ENCODE measurements at places on chromosomes 5 and 9.

GRCh38 chr5:159582756-159583541 is 252.7 kb upstream of the IL12B start:
- peak; percentile 71 for DNase-seq

DNA sequence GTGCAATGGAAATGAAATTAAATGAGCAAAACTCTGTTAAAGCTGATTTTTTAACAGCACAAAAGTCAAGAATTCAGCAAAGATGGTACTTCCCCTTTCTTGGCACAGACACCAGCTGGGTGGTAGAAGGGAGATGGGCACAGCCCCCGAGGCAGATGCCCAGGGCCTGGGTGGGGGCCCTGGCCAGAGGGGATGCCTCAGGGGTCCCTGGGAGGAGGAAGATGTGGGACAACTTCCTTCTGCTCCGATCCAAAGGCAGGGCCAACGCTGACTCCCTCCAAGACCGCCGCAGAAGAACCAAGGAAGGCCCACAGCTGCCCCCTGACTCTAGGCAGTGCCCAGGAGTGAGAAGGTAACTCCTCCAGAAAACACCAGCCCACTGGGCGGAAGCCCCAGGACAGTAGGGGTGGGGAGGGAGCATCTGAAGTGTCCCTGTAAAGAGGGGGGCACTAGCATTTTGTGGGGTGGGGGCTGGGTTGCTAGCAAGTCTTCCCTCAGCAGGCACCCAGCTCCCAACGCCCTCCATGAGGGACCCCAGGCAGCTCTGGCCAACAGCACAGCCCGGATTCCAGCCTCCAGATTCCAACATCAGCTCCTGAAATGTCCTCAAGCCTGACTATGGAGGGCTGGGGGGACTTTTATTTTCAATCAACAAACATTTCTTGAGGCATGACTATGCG is 4.9 kb downstream of the NACC2 start:
- no peak for DNase-seq

DNA sequence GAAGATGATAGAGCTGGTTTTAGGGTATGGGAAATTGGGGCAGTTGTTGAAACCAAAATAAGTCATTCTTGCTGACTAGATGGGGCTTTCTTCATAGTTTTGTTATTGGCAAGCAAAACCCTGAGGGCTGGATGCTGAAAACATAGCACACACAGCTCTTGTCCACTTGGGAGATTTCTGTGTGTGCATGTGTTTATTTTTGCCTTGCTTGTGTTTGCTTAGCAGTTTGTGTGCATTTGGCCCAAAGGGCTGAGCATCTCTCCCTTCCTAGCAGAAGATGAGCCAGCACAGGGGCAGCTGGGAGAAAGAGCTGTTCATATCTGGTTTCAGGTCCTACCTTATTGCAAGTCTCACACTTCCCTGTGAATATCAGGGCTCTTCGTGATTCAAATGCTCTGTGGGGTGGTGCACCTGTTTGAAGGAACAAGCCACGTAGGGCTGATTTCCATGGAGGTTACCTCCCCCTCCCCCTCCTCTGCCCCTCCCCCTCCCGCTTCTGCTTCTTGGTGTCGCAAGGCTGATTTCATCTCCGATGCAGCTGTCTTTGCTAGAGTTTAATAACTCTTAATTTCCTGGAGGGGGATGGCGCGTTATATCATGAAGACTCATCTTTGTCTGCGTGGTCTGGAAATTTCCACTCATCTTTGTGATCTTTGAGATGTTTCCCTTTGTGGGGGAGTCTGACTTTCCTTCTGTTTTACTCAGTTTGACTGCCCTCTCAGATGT is 296.5 kb downstream of the ARHGAP26 start:
- peak; percentile 52 for DNase-seq

DNA sequence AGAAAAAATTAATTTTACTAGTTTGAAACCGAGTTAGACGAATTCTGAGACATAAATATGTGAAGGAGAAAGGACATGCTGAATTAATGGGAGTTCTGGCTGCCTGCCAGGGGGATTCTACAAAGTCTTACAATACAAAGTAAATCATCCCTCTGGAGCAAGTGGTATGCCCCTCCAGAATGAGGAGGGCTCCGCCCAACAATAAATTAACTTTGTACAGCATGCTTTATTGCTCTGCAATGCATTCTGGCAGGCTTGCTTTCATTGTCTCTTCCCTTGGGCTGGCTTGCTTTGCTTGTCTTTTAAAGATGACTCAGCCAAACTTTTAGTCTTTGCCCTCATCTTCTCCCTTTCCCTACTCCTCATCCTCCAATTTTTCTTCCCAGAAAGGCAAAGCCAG is 11.7 kb upstream of the PCDHB1 start:
- no peak for DNase-seq

DNA sequence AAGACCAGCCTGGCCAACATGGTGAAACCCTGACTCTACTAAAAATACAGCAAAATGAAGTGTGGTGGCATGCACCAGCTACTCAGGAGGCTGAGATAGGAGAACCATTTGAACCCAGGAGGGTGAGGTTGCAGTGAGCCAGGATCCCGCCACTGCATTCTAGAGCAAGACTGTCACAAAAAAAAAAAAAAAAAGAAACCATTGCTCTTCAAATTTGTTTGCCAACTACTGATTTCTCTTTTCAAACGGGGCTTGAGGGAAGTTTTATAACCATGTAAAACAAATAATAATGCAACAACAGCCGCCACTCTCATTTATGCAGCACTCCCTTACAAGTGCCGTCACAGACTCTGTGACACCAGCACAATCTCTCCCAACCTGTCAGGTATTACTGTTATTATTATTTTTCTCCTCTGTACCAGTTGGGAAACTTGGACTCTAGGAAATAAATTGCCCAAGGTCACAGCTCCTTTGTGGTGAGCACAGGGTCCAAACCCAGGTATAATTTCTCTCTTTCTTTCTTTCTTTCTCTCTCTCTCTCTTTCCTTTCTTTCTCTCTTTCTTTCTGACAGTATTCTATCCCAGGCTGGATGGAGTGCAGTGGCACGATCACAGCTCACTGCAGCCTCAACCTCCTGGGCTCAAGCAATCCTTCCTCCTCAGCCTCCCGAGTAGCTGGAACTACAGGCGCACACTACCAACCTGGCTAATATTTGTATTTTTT is 25.4 kb downstream of the SERINC5 start:
- DNase-seq = no peak

DNA sequence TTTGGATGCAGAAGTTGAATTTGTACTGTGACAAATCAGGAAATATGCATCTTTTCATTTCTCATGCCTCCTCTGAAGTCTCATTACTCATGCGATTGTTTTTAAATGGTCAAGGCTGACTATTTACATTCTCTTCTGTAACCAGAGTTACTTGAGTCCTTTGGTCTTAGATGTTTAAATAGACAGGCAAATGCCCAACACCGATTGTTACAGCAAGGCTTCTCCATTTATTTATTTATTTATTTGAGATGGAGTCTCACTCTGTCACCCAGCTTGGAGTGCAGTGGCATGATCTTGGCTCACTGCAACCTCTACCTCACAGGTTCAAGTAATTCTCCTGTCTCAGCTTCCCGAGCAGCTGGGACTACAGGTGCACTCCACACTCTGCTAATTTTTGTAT is 72.7 kb upstream of the SLC28A3 start:
- no peak for DNase-seq

- peak; percentile 47 for DNase-seq
Measured at GRCh38 chr9:34403554-34404380, 27.1 kb upstream of the MYORG start.

GRCh38 chr5:152376886-152377285 is 28.2 kb downstream of the NMUR2 start:
- no peak for DNase-seq

DNA sequence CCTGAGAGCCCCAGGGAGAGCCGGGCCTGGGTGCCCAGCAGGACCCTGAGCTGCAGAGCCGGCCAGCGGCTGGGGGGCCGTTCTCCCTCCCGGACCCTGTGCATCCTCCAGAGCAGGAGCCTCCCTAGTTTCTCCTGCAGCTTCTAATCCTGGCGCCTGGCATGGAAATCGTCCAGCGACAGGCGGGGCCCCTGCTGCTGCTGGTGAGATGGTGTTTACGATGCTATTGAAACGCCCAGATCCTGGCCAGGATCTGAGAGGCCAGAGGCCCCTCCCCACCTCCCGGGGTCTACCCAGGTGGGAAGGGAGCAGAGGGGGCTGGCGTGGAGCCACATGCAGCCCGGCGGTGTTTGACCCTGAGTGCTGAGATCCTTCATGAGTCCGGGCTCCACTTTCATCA is 38.2 kb upstream of the CEP72 start:
- no peak for DNase-seq

DNA sequence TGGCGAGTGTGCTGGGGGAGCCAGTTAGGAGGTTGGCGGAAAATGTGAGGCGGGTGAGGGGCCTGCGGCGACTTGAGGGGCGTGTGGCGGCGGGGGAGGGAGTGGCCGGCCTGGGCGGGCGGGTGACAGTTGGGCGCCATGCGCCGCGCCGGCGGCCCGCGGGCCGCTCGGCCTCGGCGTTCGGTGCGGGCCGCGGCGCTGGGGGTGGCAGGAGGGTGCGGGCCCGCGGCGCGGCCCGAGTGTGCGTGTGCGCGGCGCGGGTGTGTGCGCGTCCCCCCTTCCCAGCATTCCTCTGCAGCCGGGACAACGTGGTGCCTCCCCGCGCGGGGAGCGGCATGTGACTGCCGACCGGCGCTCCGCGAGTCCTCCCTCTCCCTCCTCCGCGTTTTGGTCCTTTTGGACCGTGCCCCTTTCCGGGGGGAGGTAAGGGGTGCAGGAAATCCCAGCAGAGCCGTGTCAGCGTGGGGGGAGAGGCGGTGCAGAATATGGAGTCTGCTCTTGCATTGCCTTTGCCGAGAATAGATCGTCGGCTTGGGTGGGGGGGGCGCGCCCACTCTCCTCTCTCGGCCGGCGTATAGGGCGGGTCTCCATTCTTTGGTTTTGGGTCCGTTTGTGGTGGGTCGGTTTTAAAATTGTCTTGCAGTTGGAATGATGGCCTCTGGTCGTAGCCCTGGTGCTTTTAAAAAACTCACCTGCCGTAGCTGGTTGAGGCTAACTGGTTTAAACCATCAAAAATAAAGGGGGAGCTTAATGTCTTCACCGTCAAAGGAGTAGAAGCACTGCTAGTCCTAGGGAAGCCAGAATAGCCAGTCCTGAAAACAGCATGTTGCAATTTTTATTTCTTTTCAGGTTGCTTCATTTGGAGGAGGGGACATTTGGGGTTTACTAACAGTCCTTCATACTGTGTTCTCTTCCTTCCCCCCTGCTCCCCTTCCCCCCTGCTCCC is 2.0 kb downstream of the LARP1 start:
- peak; percentile 47 for DNase-seq

GRCh38 chr9:101527066-101527465 is 6.6 kb upstream of the RNF20 start:
- peak; percentile 68 for DNase-seq

DNA sequence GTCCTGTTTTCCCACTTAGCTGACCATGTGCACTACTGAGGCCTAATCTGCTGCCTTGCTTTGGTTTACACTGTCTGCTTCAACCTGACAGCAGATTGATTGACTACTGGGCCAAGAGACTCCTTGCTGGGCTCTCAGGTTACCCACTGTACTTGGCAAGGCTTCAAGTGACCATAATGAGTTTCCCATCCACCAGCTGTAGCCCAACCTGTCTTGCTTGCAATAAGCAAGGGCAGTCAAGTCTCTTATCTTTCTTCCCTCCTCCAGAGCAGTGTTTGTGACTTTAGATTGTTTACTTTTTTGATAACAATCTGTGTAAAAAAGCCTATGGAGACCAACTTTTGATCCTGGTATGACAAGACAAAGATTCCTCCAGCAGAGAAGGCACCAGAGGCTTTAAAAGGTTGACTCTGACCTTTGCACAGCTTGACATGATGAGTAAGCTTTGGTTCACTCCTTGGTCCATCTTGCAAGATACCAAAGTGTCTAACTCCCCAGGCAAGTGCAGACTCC is 912.3 kb upstream of the SEMA6A start:
- no peak for DNase-seq

GRCh38 chr9:123380852-123381705 is 25.1 kb downstream of the CRB2 start:
- no peak for DNase-seq

DNA sequence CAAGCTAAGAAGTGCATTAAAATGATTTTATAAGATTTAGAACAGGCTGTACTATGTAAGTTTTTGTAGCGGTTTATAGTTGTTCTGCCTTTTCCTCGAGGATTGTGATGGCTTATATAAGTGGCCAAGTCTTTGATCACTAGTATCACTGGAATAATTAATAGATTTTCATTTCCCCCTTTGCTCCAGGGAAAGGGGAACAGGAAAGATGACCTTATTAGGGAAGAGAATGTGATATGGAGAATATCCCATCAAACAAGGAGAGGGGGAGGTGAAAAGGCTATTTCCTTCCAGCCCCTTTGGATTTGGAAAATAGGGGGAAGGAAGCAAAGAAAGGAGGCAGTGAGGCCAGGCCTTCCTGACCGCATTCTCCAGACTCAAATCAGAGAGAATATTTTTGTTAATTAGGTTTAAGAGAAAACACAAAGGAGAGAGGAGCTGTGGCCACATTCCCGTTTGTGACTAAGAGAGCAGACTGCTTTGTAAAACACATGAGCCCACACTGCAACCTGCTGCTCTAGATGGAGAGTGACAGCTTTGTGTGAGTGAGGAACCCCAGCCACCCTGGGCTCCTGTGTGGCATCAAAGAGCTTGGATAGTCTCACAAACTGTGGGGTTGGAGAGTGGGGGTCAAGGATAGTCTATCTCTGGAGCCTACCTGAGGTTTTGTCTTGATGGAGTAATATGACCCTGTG is 359.5 kb downstream of the DTWD2 start:
- no peak for DNase-seq

DNA sequence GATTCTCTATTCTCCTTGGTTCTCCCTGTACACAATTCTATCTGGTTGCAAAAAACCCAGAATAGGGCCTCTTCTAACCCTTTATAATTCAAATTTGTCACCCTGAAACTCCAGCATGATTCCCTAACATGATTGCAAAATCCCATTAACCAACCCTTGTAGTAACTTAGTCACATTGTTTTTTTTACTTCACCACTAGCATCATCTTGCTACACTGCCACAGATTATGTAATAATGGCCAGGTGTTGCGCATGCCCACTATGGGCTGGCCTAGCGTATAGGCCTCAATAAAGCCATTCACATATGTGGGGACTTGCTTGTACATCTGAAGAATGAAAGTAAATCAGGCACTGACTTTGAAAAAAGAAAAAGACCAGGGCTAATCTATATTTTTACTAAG is 25.7 kb downstream of the FAM170A start:
- peak; percentile 47 for DNase-seq

All from iris pigment epithelial cell (primary cell).